RPMI7951 (cell line): ENCODE measurements at places on chromosomes 6 and 20. TPM values are rescaled to one million over a fixed set of nuclear protein-coding genes. Genes with fewer than 3 reads are reported as not detected.
A peak's percentile ranks its signal among the peaks of the same experiment; 100 is the strongest.

DNA sequence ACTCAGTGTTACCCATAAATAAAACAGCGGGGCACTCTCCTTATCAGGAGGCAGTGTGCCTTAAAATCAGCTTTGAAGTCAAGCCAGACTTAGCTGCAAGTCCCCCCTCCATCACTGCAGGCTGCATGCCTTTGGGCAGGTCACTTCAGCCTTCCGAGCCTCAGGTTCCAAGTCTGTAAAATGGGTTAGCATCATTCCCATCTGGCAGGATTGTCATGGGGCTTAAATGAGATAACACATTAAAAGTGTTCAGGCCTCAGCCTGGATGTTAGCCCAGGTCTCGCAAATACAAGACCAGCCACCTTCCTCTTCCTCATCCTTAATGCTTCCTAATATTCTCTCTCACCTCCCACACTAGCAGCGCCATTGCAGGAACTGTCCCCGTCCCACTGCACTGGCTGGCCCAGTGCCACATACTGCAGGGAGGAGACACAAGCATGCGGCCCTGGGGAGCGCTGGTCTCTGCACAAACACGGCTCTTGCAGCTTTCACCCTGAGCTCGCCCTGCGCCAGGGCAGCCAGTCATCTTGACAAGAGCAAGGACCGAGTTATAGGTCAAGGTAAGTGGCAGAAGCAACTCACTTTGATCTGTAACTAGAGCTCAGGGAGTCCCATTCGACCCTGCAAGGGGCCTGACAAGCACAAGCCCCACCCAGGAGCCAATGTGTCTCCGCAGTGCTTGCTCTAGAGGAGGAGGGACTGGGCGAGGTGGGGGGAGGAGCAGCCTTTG is 564.6 kb upstream of the AGPAT4 start:
- DNase-seq: no peak

- no peak for DNase-seq
These were observed 48.3 kb downstream of the AHI1 start for GRCh38 chr6:135449246-135449645.

DNA sequence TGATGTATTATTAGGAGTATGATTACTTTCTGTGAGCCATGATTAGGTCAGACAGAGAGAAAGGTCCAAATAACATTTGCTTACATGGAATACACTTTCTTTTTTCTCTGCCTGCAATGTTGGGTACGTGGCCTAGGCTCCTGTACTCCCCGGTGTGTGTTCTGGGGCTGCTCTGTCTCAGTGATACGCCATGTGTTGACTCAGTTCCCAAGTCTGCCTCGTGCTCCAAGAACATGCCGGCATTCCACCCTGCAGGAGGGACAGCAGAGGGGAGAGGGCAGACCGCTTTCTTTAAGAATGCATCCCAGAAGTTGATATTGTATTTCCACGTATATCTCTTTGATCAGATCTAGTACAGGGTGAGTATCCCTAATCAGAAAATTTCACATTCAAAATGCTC is 33.3 kb upstream of the THBS2 start:
- no peak for DNase-seq

DNA sequence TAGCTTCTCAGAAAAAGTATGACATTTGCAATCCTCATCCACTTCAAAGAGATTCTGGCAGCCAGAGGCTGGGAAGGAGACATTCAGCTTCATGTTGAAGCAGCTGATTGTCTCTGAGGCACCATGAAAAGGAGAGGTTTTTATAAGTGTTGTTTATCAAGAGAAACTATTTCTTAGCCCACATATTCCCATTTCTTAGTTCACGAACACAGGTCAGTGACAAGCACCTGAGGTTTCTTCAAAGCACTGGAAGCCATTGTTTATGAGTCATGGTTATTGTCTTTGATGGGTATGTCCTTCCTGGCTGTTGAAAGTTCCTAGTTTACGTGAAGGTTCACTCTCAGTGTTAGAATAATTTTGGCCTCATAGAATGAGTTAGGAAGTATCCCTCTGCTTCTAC is 3.0 kb upstream of the DDX43 start:
- no peak for DNase-seq

GRCh38 chr6:10678456-10678855 is 16.0 kb downstream of the C6orf52 start:
- no peak for DNase-seq

DNA sequence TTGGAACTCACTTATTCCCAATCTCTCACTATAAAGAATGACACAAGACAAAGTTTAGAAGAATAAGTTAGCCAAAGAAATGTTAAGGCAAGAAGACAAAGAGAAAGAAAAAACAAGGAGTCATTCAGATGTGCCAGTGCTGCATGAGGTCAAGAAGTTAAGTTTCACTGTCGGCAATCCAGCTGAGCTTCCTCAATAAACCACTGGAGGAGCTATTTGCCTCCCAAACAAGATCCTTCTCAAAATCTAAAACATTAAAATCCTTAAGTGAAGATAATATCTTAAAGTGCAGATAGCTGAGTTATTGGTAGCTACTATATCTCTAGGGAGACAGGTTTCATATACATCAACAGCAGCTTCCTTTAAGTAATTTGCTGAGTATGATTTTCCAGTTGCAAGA is 512.3 kb downstream of the HDGFL1 start:
- DNase-seq: no peak

- DNase-seq: peak; percentile 60
These were observed 584 bp downstream of the KIF13A start for GRCh38 chr6:17986656-17987446.

APOM gene
- total RNA-seq: 2.5 and 3.4 TPM in 2 replicates

TRAPPC3L gene
- total RNA-seq: not detected in 2 replicates

MEI4 gene
- total RNA-seq: not detected in 2 replicates

PPP1R14C gene
- total RNA-seq: not detected in 2 replicates

IMPG1 gene
- not detected in 2 replicates for total RNA-seq

ATP5F1E gene
- 124 and 138 TPM in 2 replicates for total RNA-seq

PET117 gene
- 17.9 and 23.8 TPM in 2 replicates for total RNA-seq

ADGRF4 gene
- total RNA-seq: under 0.01 TPM in 1 of 2 replicates, not detected in the other

ADGRB3 gene
- under 0.01 TPM in 1 of 2 replicates, not detected in the other for total RNA-seq

RAB44 gene
- total RNA-seq: not detected in 2 replicates

POPDC3 gene
- 63.6 and 66.4 TPM in 2 replicates for total RNA-seq
